Myocyte (in vitro differentiated cells): ENCODE measurements at places on chromosomes 16 and 17. TPM values are rescaled to one million over a fixed set of nuclear protein-coding genes. Genes with fewer than 3 reads are reported as not detected.

Gene DPEP1
- not detected in 2 replicates for total RNA-seq

Gene CYGB
- total RNA-seq = 3.2 and 7.7 TPM in 2 replicates

Gene UNC45B
- 266 and 287 TPM in 2 replicates for total RNA-seq

Gene TBC1D3K
- not detected in 2 replicates for total RNA-seq

Gene KRTAP17-1
- not detected in 2 replicates for total RNA-seq

Gene NOL11
- 51.8 and 54.4 TPM in 2 replicates for total RNA-seq

Gene NOL3
- 70.9 and 86.5 TPM in 2 replicates for total RNA-seq
